ENCODE measurements at places on chromosomes 2 and 18.

- no peak for DNase-seq
Measured at GRCh38 chr2:2306878-2307277, 24.2 kb downstream of the MYT1L start.

- DNase-seq, result no peak
Measured at GRCh38 chr2:44559108-44559507, 197.4 kb downstream of the CAMKMT start.

DNA sequence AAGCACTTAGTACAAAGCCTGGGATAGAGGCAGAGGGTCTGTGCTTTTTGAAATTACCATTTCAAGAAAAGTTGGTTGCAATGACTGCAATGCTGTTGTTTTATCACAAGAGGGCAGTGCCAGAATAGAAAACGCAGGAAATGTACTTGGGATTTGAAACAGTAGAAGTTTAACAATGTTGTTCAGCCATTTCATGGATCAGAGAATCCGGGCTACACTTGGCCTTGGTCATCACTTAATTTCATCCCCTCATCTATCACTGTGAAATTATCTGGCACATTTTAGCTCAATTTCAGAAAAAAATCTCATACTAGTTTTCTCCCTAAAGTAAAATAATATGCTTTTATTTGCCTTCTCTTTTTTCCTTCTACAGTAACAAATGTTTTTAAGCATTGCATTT is 70.8 kb downstream of the RAPGEF4 start:
- DNase-seq, result peak; percentile 57

DNA sequence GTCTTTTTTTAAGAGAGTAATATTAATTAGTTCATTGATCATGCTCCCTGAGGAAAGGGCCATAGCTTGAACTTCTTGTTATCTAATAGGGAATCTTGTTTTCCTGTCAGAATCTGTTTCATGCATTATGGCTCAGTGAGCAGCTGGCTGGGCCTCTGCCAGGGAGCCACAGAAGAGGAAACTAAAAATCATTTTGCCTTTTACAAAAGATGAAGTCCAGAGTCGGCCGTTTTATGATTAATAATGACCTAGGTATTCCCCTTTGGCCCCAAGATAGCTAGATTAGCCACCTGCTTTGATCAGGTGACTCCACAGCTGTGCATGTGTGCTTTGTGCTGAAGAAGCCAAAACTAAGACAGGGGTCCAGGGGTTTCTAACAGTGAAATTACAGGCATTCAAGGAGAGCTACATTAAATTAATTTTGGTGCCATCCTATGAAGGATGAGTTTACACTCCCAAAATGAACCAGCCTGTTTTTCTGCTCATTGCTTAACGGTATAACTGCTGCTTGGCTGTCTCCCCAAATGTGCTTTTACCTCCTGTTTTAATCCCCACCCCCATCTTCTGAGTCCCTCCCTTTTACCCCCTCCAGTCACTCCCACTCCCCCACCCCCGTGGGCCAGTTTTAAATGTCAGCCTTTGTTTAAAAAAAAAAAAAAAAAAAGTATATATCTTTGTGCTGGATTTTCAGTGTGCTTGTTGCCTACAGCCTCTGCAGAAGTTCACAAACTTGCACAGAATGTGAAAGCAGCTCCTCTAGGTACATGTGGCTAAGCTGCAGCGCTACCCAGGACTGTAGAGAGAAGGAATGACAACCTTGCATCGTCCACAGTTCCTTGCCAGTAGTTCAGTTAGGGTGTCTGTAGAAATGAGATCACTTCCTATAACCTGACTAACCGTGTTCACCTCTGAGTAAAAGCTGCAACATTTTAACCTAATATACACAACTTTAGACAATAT is 93.1 kb downstream of the CABLES1 start:
- DNase-seq, result no peak

DNA sequence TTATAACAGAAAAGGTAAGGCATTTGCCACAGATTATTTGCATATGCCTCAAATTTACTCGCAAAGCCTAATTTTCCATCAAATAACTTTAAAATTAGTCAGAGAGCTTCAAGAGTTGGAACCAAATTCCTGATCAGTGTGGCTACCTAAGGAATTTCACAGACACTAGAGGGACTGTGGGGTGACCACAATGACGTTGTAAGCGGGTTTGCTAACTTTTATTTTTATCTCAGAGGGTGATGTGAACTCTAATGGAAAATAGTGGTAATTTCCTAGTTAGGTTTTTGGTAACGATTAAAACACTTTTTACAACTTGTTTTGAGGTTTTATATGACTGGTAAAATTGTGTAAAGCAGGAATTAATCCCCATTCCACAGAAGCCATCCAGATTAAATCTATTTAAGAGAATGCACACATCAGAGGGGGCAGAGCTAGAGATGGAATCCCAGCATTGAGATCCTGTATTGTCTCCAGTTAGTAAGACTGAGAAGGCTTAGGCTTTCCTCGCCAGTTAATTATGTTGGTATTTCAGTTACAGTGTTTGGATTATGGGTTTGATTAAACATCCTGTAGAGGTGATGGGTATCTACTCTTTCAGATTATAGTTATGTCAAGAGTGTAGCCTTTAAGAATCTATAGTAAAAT is 129.0 kb downstream of the GPD2 start:
- DNase-seq, result no peak

GRCh38 chr2:240460781-240461431 is 25.4 kb downstream of the GPC1 start:
- DNase-seq, result no peak

DNA sequence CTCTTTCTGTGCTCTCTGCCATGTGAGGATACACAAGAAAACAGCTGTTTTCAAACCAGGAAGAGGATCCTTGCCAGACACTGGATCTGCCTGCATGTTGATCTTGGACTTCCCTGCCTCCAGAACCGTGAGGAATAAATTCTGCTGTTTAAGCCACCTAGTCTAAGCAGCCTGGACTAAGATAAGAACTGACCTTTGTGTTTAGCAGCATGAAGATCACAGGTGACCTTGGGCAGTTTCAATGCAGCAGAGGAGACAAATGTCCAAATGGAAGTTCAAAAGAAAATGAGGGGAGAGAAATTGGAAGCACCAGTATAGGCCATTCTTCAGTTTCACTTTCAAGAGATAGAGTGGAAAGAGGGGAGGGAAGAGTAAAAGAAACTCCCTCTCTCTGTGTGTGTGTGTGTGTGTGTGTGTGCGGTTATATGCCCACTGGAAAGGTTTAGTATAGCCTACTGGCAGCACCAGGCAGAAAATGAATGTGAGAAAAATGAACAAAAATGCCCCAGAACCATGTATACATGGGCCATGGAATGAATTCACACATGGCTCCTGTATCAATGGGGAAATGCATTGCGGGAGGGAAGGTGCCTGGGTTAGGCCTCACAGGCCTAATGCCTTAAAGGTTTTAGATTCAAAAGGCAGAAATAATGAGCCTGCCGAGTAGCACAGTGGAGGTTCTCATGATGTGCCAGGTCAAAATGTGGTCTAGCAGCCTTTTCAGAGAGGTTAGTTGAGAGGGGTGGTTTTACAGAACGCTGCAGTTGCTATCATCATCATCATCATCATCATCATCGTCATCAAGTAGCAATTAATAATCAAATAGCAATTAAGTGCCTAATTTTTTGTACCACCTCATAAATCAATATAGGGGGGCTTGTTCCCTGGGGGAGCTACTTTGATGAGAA is 1.1 kb upstream of the CERS6 start:
- DNase-seq, result no peak

DNA sequence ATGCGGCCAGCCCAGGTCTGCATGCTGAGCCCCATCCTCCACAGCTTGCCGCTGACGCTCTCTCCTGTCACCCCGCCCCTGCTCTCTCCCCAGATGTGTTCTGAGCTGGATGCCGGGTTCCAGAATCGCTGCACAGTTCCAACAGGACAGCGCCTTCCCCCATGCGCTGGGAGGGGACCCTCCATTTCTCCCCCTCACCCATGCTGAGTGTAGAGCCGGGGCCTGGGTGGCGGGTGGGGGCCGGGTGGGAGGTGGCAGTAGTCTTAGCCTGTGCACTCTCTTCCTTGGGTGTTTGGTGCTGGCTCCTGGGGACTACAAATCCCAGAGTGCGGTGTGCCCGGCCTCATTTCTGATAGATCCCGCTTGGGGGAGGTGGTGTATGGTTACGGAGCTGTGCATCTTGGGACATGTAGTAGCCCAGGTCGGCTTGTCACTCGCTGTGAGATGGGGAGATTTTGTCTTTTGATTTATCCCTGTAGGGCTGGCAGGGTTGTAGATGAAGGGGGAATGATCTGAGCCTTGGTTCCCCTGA is 6.8 kb downstream of the DNAJB2 start:
- DNase-seq, result peak; percentile 78

DNA sequence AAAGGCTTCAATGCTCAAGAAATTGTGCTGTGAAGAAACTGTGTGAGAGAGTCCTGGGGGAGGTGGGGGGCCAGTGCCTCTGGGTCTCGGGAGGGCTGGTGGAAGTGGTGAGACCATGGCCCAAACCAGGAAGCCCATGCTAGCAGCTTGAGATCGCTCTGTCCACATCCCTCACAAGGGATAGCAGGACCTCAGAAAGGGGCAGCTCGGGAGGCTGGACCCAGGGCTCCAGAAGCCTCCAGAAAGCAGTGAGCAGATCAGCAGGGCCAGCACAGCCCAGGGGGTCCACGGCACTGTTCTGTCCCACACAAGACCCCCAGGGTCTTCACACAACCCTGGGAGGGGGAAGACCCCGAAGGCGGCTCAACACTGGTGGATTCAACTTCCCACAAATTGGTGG is 24.1 kb downstream of the ST8SIA5 start:
- no peak for DNase-seq

DNA sequence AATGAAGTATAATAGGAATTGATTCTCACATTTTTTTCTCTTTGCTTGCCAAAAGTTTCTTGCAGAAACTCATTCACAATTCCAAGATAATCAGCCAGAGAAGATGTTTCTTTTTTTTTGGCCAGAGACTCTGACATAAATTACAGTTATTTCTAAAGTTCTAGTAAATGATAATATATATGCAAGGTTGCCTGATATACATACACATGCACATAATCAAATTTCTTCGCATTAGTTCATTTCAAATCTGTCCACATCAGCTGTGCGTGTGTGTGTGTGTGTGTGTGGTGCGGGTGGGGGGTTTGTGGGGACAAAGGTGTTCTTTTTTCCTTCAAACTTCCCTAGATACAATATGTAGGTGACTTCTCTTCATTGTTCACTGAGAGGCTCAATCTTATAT is 33.2 kb downstream of the OSGEPL1 start:
- DNase-seq, result no peak

GRCh38 chr18:8293184-8293583 is 316.1 kb upstream of the RAB12 start:
- no peak for DNase-seq

DNA sequence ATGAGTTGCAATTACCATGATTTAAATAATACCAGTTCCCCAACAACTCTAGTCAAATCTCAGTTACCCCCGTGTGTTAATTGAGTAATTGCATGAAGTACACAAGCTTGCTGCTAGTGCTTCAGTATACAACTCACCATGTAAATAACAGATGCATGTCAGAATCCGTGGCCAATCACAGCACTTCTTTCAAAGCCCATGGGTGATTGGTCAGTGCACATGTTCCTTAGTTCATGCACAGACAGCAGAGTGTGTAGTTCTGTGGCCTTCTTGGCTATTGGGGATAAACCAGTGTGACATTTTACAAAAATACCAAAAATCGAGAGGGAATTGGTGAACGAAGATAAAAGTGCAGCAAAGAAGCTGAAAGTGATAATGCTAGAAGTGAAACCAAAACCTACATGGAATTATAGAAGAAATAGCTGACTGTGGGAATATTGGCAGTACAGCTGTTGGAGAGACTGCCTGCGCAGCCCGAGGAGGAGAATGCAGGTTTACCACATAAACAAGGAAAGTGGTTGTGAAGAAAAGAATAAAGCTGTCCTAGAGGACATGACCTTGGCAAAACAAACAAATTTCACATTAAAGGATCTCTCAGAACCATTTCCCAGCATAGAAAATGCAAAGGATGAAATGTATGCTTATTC is 59.4 kb downstream of the NEDD4L start:
- no peak for DNase-seq

DNA sequence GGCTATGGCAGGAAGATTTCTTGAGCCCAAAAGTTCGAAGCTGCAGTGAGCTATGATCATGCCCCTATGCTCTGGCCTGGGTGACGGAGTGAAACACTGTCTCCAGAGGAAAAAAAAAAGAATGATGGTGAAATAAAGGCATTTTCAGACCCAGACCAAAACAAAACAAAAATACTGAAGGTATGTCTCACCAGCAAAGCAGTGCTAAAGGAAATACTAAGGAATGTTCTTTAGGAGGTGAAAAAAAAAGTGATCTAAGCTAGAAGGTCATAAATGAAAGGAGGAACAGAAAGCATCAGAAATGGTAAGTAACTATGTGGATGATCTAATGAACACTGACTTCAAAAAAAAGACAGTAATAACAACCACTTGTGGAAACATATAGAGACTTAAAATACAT is 18.7 kb downstream of the SS18 start:
- no peak for DNase-seq

DNA sequence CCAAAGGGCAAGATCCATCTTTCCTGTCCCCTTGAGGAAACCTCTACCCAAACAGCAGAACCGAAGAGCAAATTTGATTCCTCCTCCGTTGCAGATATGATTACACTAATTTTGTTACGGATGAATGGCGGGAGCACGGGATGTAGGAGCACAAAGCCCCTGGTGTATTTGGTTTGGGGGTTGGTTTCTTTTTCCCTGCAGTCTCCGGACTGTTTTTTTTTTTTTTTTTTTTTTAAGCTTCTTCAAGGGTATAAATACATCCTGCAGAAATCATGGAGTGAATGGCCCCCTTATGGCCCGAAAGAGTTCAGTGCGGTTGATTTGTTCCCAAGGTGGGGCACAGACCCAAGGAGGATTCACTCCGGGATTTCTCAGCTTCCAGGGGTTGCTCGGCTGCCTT is 135.3 kb upstream of the SH3BP4 start:
- DNase-seq, result no peak

DNA sequence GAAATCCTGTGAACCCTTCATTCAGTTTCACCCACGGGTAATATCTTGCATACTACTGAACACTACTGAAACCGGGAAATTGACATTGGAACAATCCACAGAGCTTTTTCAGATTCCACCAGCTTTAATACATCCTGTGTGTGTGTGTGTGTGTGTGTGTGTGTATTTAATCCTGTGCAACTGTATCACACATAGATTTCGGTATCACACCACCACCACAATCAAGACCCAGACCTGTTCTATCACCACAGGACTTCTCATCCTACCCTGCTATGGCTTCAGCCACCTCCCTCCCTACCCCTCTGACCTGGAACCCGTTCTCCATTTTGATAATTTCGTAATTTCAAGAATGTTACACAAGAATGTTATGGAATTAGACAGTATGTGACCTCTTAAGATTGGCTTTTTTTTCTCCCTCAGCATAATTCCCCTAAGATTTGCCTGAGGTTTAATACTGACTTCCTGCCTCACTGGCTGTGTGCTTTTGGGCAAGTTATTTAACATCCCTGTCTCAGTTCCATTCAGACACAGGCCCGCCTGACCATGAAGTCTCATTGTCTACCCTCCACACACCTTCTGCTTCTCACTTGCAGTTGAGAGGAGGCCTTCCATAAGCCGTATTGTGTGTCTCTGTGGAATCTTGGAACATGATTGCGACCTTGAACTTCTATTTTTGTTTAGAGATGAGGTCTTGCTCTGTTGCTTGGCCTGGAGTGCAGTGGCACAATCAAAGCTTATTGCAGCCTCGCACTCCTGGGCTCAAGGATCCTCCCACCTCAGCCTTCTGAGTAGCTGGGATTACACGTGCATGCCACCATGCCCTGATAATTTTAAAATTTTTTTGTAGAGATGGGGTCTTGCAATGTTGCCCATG is 14.4 kb upstream of the TMEM131 start:
- no peak for DNase-seq

Data from putamen (tissue), 1 donor.